Immature natural killer cell (primary cell): ENCODE measurements at places on chromosomes 13 and 19. TPM values are rescaled to one million over a fixed set of nuclear protein-coding genes. Genes with fewer than 3 reads are reported as not detected.
A peak's percentile ranks its signal among the peaks of the same experiment; 100 is the strongest.

The ZNF613 gene
- 6.8 TPM for polyA plus RNA-seq

The PSG5 gene
- not detected for polyA plus RNA-seq

The FXYD3 gene
- not detected for polyA plus RNA-seq

The UFM1 gene
- 64.8 TPM for polyA plus RNA-seq

The NLRP7 gene
- polyA plus RNA-seq, result 2.0 TPM

The HIF3A gene
- polyA plus RNA-seq, result not detected

The RFPL4A gene
- polyA plus RNA-seq, result not detected

The DACT3 gene
- polyA plus RNA-seq, result not detected

The HSPB6 gene
- not detected for polyA plus RNA-seq

DNA sequence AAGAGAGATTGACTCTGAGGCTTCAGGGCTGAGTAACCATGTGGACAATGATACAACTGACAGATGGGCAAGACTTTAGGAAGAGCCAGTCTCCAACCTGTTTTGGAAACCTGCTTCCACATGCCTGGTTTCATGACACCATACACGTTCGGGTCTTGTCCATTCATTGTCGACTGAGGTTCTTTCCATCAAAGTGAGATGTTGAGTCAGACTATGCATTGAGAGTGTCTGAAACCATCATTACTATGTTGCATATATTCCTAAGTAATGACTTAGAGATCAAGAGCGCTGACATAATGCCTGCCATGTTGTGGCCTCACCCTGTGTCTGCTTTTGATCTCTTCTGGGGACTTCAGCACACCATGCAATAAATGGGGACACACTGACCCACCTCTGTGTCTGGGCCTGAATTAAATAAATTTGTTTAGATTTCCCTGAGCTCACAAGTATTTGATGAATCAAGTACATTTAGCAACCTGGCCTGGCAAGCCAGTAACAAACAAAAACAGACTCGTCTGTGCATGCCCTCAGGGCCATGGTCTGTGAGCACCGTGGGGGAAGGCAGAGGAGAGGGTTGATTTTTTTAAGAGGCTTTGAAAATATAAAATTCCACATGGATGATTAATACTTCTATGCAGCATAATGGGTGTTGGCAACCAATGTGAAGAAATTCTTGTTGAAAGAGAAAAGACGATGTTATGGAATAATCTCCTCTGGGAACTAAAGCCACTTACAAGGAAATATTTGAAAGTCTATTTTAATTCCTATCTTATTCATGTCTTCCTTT is 49.9 kb upstream of the UBAC2 start:
- DNase-seq, result no peak

GRCh38 chr13:29038700-29039099 is 218.6 kb downstream of the MTUS2 start:
- no peak for DNase-seq

- DNase-seq, result peak; percentile 62
Measured at GRCh38 chr19:35135389-35135909, 590 bp upstream of the LGI4 start.

DNA sequence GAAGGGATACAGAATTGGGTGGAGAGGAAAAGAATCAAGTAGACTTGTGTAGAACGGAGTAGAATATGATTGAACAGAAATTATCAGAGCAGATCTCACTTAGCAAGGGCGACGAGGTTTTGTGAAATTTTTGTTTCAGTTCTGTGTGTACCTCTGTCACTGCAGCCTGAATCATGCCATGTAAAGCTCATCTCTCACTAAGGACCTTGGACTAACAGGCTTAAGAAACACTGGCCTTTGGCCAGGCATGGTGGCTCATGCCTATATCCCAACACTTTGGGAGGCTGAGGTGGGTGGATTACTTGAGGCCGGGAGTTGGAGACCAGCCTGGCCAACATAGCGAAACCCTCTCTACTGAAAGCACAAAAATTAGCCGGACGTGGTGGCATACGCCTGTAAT is 62.6 kb downstream of the MYH14 start:
- DNase-seq, result no peak

DNA sequence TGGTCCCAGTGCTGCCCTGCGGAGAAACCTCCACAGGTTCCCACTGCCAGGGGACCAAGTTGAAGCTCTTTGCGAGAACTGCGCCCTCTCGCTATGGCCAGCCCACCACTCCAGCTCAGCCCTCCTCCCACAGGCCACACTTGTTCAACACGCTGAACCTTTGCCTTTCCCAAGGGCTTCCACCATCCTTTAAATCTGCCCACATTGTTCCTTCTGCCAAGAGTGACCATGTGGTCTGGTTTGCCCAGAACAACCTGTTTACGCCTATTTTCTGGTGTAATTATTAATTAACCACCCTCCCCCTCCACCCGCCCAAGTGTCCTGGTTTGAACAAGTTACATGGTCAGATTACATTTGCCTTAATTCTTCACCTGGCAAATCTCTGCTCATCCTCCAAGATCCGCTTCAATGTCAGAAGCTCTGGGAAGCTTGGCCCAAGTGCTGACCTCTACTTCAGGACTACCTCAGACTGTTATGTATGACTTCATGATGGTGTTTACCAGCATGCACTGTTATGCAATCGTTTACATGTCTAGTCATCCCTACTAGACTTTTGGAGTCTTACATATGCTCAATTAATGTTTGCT is 12.0 kb upstream of the USP12 start:
- DNase-seq, result no peak

GRCh38 chr13:22121146-22121739 is 450.4 kb downstream of the FGF9 start:
- no peak for DNase-seq

- no peak for DNase-seq
Measured at GRCh38 chr19:28292822-28293500, 920.0 kb downstream of the UQCRFS1 start.

DNA sequence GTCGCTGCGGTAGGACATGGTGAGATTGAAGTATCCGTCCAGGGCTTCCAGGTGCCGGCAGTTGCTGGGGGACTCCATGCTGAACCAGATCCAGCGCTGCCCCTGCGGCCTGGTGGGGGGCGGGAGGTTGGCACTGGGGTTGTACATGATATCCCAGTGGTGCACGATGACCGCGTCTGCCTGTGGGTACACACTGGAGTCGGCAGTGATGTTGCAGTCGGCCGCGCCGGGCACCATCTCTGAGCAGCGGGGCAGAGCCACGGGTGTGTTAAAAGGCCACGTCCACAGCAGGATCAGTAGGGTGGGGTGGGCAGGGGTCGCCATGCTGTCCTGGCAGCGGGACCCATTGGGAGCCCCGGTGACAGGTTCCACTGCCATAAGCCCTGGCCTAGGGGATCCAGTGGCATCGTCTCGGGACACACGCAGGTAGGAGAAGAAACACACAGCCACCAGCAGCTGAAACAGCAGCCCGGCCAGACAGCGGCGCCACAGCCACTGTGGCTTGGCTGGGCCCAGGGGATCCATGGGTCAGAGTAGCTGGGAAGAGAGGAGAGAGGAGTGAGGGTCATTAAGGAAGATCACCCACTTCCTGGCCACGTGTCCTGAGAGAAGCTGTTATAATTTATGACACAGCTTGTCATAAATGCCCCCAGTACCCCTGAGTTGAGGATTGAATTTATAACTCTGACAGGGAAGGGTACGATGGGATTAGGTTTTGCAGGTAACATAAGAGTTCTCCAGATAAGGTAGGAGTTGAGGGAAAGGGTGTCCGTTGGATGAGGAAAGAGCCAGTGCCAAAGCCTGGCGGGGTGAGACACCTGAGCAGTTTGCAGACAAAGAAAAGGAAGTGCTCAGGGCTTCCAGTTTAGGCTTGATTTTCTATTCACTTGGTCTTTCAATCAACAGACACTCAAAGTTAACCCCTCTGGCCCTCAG is 2.9 kb downstream of the FUT5 start:
- no peak for DNase-seq

- no peak for DNase-seq
Measured at GRCh38 chr13:100828226-100828625, 153.6 kb upstream of the TMTC4 start.

DNA sequence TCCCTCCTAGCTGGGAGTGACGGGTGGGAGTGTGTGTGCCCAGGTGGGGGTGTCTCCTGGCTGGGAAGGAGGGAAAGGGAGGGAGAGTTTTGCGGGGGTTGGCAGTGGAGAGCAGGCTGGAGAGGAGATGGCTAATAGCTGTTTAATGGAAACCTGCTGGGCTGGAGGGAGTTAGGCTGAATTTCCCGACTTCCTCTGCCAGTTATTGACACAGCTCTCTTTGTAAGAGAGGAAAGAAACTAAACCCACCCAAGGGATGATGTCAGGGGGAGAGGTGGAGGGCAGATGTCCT is 10.2 kb upstream of the ILF3 start:
- no peak for DNase-seq

DNA sequence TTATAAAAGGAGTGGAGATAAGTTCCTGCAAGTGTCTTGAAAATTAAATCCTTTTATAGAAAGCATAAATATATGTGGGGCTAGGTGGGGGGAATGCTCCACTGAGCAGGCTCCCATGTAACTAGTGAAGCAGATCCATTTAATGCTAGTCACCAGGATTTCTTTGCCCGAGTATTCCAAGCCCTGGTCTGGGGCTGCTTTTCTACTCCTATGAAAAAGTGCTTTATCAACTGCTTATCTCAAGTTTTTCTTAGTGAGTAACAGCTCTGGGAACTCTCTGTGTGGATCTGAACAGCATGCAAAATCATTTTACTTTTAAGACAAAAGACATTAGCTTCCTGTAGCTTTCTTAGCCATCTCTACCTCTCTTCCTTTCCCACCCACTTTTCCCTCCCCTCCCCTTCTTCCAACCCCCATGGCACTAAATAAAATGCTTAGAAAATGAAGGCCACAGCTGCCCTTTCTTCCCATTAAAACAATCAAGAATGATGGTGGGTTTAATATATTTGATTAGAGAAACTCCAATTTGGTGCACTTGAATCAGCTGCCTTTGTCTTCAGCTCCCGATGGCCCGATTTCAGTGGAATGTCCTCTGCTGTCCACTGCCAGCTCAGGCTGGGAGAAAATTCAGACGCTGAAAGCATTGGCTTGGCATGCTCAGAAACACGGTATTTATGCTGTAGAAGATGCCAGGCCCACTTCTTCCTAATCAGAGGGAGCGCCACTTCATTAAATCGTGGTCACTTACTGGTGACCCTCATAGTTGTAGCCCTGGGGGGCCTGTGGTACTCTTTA is 475.1 kb downstream of the FOXO1 start:
- no peak for DNase-seq

- DNase-seq, result peak; percentile 19
Measured at GRCh38 chr13:109145631-109146030, 516.2 kb downstream of the MYO16 start.

DNA sequence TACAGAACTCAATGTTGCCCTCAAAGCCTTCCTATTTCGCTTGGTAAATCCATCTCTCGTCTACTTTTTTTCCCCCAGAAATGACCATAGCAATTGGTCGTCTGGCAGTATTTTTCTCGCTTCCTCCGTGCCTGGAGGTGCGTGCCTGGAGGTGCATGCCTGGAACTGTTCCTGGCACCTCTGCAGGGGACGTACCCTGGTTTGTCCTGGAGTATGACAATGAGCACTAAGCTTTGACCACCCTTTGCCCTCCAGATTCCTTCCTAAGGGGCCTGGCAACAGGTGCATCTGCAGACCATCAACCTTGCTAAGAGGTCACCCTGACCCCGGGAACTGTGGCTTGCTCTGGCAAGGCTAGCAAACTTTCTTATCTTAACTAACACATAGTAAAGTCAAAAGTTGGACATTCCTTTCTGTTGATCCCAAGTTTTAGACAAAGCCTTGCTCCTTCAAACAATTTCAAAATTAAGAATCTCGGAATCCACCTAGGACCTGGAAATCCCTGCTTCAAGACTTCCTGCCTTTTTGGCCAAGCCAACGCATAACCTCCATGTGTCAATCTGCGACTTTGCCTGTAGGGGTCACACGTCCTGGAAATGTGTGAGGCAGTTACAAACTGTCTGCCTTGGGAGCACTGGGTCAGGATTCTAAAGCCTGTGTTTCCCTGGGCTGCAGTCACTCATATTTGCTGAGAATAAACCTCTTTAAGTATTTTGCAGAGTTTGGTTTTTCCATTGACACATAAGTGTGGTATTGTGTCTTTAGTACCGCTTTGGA is 28.8 kb upstream of the TUBGCP3 start:
- no peak for DNase-seq

DNA sequence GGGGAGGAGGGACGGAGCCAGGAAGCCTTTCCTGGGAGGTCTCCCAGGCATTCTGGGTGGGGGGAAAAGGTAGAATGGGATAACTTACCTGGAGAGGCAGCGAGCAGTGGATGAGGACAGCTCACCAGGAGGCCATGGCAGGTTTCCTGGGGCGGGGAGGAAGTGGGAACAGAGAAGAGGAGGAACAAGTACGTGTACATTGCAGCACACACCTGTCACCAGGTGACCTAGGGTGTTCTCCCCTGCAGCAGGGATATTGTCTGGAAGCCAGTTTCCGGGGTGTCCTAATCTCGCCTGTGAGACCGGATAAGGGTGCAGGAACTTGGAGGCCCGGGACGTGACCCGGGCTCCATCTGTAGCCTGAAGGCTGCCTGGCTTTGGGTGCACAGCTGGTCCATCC is at the start of gene FUT3:
TSS of gene FUT3 (minus strand) at position 148 of the 400 bp plus-strand sequence.
- no peak for DNase-seq

DNA sequence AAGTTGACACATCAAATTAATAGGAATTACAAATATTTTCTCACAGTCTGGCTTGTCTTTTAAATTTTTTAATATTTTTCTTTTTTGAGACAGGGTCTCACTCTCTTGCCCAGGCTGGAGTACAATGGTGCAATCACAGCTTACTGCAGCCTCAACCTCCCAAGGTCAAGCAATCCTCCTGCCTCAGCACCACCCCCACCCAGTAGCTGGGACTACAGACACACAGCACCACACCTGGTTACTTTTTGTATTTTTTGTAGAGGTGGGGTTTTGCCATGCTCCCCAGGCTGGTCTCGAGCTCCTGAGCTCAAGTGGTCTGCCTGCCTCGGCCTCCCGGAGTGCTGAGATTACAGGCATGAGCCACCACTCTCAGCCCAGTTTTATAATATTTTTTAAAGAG is 72.0 kb downstream of the SPATA13 start:
- DNase-seq, result no peak

- DNase-seq, result no peak
Measured at GRCh38 chr19:38375748-38376147, 1.4 kb downstream of the PSMD8 start.

- DNase-seq, result no peak
Measured at GRCh38 chr19:4556597-4557127, 2.8 kb downstream of the SEMA6B start.

- no peak for DNase-seq
Measured at GRCh38 chr13:25699600-25699999, 327.8 kb downstream of the ATP8A2 start.

DNA sequence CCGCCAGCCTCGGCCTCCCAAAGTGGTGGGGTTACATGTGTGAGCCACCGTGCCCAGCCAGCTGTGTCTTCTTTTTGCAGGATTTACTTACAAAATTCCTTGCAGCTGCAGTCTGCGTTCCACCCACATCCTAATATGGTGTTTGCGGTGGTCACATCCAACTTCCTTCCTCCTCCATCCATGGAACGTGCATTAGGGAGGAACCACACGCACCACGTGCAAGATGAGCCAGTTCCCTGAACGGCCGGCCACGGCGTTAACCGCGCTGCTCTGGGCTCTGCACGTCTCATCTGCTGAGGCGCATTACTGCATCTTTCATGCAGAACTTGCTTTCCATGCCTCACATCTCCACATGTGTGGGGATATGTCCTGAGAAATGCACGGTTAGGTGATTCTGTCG is 13.0 kb upstream of the SIGLEC11 start:
- DNase-seq, result no peak

GRCh38 chr13:103351035-103351828 is 285.0 kb upstream of the SLC10A2 start:
- no peak for DNase-seq
